ENCODE measurements at places on chromosomes 13 and 19. TPM values are rescaled to one million over a fixed set of nuclear protein-coding genes. Genes with fewer than 3 reads are reported as not detected.

Gene CGB5
- total RNA-seq: not detected

Gene ERVK3-1
- total RNA-seq: 32.9 TPM

Gene MUC16
- 1.3 TPM for total RNA-seq

DNA sequence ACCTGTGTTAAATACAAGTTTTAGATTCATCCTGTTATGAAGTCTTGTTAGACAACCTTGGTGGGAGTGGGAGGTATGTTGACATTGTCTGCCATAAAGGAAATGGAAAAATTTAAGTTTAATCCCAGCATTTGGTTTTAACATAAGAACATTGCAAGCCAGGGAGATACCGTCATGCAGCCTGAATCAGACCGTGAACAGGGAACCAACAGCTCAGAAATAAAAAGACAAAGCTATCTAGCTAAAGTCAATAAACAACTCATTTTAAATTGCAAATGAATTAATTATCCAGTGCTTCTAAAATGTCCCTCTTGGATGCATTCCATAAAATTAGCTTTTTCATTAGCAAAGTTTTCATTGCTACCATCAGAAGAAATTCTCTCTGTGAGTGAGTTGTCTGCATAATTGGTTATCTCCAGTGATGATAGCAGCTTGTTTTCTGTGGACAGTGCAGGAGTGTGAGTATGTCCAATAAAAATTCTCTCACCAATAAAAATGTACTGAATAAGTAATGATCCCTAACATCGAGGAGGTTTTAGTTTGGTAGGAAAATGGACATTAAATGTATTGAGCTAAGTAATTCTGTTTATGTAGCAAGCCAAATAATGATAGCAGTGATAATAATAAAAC lies 170.6 kb upstream of the TMTC4 start:
- DNase-seq: no peak

DNA sequence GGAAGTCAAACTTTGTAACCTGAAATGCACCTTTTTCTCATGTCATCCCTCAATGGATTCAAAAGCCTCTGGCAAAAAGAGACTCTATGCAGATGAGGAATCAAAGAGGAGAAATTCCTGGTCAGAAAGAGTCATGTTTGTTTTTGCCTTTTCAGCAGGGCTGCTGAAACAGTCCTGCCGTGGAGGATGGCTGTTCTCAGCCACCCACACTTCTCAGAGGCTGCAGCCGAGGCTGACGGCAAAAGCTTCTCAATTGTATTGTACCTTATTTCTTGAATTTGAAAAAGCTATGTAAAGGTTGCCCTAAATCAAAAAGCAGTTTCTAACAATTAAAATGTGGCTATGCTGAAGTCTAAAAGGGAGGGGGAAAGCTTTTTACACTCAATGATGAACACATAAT lies 385.3 kb downstream of the KCTD12 start:
- no peak for DNase-seq

- no peak for DNase-seq
Observed at GRCh38 chr19:33997690-33998089, 174.6 kb upstream of the LSM14A start.

GRCh38 chr13:19172007-19172646 lies 9.5 kb downstream of the TUBA3C start:
- DNase-seq: no peak
